ENCODE measurements at places on chromosomes 3 and 15. TPM values are rescaled to one million over a fixed set of nuclear protein-coding genes. Genes with fewer than 3 reads are reported as not detected.

- DNase-seq = no peak
Observed at GRCh38 chr3:46284981-46285683, 42.9 kb downstream of the CCR3 start.

GRCh38 chr3:176097027-176097426, 1100.3 kb downstream of the TBL1XR1 start:
- DNase-seq = no peak

GRCh38 chr3:185630182-185630622, 44.1 kb downstream of the SENP2 start:
- DNase-seq = no peak

GRCh38 chr3:16520970-16521881, 7.7 kb upstream of the RFTN1 start:
- DNase-seq = no peak

ATP1B3 gene
- 123 TPM for total RNA-seq

PIERCE2 gene
- total RNA-seq = 2.0 TPM

DNA sequence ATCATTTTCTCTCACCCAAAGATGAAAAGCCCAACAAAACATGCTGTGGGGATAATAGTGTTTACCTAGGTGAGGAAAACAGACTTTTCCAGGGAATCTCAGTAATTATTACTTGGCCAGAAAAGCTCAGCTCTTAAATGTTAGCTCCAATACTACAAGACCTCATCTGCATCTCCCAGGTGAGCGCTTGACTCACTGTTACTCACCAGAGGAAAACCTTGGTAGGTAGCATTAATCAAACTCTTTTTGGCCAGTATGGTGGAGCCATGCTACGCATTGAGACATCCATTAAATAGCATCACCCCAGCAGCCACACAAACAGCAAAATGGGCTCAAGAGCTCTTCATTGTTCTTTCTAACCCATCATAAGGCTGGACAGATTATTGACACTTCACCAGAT, 99.0 kb downstream of the TIGIT start:
- DNase-seq = no peak

GRCh38 chr3:53238051-53238850, 17.6 kb downstream of the TKT start:
- DNase-seq = no peak

DNA sequence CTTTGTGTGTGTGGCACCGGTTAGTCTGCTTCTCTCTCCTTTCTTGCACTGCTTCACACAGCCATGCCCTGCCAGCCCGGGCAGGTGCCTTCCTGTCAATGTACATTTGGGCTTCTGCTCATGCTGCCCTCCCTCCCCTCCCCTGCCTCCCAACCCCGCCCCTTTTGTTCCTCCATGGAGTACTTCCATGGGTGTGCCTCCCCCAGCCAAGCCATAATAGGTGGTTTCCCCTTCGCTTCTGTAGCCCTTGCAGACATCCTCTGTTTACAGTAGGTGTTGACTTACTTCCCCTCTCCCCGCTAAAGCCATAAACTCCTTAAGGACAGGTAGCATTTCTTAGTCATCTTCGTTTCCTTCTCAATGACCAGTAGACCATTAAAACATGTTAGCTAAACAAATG, 31.8 kb upstream of the CRTC3 start:
- DNase-seq = no peak

- no peak for DNase-seq
Observed at GRCh38 chr15:79433276-79433990, 1.3 kb downstream of the MINAR1 start.

DNA sequence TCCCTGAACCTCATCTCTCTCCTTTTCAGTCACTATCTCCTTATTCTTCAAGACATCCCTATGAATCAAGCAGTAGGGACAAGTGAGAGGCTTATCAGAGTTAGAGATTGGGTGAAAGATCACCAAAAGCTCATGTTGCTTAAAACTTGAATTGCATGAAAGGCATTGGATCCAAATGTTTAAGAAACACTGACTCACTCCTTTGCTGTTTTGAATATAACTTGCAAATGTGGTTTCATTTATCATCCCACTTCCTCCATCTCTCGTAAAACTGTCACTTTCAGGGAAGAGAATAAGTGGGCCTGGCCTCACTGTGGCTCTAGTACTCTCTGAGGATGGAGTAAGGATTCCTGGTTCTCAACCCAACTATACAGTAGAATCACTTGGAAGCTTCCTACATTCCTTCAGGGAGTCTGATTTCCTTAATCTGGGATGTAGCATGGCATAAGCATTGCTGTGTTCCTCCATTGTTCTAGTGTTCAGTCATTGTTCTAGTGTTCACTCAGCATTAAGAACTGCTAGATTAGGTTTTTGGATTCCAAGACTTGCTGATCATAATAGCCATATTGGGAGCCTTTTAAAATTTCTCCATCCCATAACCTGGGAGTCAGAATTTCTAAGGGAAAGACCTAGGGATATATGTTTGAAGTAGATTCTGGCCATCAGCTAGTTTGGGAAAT, 171.8 kb downstream of the TMEM108 start:
- no peak for DNase-seq

GRCh38 chr3:17045705-17046104, 160.9 kb downstream of the PLCL2 start:
- DNase-seq = no peak

DNA sequence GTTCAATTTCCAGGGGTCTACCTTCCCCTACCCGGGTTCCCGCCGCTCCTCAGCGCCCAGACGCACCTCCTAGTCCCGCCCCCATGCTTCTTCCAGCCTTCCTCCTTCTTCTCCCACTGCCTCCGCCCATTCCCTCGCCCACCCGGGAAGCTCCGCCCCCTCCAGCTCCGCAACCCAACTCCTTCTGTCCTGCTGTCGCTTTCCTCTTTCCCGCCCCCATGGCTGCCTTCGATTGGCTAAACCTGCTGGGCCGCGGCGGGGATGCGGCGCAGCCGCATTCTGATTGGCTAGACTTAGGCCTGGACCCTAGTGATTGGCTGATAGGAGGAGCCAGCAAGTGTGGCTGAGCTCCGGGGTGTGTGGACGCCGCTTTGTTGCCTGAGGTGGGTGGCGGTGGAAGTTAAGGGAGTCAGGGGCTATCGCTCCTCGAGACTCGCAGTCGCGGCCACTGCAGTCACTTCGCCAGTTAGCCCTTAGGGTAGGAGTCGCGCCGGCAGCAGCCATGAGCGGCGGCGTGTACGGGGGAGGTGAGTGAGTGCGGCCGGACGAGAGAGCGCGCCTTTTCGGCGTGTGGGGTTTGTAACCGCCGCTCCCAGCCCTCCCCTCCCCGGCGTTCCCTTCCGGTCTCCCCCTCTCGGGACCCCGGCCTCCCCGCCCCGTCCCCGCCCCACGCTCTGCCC, at the start of gene ACTL6A:
ACTL6A (plus strand) TSS at position 336 of the 680 bp plus-strand sequence; CDS start at position 503, 167 bp downstream.
- DNase-seq = peak; percentile 99

EXD1 gene
- not detected for total RNA-seq

MAPK6 gene
- 77.8 TPM for total RNA-seq

SLC12A1 gene
- 0.20 TPM for total RNA-seq

GRCh38 chr3:119360736-119361462, 66.7 kb downstream of the ARHGAP31 start:
- DNase-seq = no peak

DNA sequence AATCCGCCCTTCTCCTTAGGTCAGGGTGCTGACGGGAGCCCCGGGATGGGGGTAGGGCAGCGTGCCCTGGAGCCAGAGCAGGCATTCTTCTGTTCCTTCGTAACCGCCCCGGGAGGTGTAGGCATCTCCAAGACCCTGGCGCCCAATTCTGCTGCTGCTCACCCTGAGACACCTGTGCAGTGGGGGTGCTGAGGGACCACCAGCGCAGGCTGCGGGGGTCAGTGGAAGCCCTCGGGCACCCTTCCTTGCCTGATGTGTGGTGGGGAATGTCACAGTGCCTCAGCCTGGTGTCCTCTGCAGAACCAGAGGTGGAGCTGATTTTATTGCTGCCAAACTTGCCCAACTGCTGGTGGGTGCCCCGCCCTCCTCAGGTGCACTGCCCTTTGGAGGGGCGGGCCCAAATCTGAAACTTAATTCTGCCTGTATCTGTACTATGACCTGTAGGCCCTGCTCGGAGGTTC, 7.3 kb downstream of the CSK start:
- DNase-seq = no peak

ADAMTS9 gene
- total RNA-seq = 15.1 TPM

EID1 gene
- 212 TPM for total RNA-seq

DNA sequence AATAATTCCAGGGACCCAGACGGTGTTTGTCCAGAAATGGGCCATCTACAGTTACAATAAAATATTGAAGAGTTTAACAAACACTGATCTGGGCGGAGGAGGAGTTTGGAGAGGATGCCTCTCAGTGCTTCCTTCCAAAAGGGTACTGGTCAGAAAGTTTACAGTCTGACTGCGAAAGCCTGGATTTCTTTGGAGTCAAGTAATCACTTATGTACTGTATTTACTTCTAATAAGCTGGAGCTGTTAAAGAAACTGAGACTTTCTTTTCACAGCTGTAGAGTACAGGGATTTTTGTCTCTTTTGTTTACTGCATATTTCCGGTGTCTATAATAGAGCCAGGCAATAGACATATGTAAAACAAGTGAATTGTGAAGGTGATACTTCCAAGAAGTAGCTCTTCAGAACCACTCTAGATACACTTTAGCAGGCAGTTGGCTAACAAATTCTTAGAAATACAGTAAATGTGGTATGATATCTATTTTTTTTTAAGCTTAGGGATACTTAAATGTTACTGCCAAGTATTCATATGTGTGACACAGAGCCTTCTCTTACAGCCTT, 22.1 kb upstream of the NEO1 start:
- DNase-seq = no peak

GRCh38 chr15:64205202-64205601, 42.4 kb upstream of the PPIB start:
- DNase-seq = no peak

GRCh38 chr15:100863796-100864267, 15.8 kb upstream of the ALDH1A3 start:
- DNase-seq = no peak

GPR149 gene
- not detected for total RNA-seq

DNA sequence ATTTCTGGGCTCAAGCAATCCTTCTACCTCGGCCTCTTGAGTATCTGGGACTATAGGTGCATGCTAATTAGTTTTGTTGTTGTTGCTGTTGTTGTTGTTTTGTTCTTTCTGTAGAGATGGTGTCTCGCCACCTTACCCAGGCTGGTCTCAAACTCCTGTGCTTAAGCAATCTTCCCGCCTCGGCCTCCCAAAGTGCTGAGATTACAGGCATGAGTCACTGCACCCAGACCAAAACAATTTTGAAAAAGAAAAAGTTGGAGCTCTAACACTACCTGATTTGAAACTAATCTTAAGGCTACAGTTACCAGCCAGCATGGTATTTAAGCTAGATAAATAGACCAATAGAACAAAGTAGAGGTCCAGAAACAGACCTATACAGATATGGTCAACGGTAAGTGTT, 29.8 kb downstream of the KPNA1 start:
- no peak for DNase-seq

DNA sequence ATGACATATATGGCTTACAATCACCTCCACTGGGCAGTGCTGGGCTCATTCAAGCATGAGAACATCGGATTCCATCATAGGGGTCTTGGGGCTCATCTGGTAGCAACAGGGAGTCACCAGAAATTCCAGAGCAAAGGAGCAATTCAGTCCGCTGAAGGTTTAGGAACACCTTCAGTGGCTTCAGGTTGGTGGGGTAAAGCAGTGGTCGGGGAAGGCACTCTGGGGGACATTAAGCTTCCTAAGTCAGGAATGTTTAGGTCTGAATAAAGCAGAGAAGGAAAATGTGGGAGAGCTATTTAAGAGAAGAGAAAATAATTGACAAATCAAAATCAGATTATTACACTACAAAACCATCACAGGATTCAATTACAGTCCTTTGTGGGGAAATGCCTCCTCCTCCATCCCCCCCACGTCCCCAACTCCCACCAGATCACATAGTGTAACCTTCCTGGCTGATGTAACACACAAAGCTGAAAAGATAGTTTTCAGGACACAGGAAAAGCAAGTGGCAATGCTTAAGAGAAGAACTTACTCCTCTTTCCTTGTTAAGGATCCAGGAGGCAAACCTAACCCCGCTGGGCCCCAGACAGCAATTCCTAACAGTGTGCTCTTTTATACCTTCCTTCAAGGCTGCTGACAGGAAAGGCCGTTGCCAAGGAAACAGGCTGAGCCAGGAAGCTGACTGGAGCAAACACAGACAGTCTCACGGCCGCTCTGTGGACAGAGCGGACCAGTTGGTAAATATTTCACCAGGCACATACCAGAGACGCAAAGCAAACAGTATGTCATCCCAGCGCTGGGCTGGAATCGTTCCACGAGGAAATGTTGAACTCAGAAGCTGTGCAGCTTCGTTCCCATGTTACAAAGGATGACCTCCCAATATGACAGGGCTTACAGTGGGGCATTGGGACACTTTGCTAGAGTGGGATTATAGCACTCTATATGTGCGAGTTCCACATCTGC, 57.5 kb upstream of the LMCD1 start:
- peak; percentile 66 for DNase-seq

SEMA3F gene
- total RNA-seq = 5.8 TPM

FILIP1L gene
- total RNA-seq = 9.8 TPM

ZNF662 gene
- not detected for total RNA-seq

ZNF80 gene
- total RNA-seq = not detected

GRCh38 chr15:68114356-68114755, 60.2 kb downstream of the PIAS1 start:
- DNase-seq = no peak

BOC gene
- 130 TPM for total RNA-seq

DNA sequence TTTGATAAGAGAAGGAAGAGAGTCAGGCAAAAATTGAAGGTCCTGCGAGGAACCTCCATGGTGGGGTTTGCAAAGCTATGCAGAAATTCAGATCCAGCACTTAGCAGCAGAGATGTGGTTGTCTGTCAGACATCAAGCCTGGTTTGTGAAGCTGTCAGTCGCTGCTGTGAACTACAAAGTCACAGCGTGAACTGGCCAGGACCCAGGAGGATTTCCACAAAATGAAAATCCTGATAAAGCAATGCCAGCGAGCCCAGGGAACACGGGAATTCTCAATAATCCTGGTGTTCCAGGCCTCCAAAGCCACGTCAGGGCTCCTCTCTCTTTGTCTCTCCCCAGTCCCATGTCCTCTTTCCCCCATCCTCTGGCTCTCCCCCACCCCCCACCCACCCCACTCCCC, 296.9 kb upstream of the GADL1 start:
- no peak for DNase-seq

SCN5A gene
- total RNA-seq = 1.2 TPM

DNA sequence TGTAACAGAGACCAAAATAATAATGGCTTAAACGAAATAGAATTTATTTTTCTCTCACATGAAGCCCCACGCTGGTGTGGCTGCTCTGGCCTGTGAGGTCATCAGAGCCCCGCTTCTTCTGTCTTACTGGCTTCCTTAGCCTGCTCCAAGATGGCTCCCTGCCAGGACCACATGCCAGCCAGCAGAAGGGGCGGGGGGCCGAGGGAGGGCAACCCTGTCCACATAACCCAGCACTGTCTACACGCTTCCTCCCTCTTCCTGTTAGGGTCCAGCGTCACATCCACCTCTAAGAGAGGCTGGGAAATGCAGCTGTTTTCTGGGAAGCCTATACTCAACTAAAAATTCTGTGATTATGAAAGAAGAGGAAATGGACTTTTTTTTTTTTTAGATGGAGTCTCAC, 107.9 kb upstream of the DLG1 start:
- no peak for DNase-seq

DNA sequence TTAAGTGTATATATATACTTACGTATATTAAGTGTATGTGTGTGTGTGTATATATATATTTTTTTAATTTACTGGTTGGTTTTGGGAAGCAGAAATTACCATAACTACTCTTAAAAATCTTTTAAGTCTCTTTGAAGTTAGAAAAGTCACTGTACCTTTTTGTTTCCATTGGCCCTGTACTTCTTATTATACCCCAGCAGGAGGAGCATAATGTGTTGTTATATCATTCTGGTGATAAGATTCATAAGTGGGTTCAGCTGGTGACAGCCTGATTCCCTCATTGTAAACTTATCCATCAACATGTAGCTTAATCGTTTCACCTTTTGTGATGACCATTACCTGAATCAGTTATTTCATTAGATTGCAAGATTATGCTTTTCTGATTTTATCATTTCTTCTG, 30.8 kb downstream of the MLH1 start:
- DNase-seq = no peak

Data from neural crest cell (in vitro differentiated cells).